ENCODE measurements at places on chromosomes 12 and 14. TPM values are rescaled to one million over a fixed set of nuclear protein-coding genes. Genes with fewer than 3 reads are reported as not detected.
A peak's percentile ranks its signal among the peaks of the same experiment; 100 is the strongest.

DNA sequence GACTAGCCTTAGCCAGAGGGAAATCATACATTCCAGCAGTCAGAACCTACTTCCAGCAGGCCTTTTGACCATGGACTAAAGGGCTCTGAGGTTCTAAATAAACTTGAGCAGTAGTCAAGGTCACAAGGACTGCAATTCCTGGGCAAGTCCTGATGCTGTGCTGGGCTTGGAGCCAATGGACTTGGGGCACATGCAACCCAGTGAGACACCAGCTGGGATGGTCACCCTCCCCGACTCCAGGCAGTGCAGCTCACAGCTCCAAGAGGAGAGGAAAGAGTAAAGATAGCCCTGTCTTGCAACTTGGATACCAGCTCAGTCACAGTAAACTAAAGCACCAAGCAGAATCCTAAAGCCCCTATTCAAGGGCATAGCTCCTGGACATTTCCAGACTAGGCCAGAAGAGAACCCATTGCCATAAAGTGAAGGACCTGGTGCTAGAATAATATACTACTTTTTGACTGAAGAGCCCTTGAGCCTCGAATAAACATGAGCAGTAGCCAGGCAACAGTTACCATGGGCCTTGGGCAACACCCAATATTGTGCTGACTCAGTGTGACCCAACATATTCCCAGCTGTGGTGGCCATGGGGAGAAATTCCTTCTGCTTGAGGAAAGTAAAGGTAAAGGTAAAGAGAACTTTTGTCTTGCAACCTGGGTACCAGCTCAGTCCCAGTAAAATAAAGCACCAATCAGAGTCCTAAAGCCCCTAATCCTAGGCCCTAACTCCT lies 226.2 kb upstream of the CLEC14A start:
- no peak for DNase-seq
- H3K4me1 ChIP-seq: no peaks in the 10 kb centered on the region
- H3K36me3 ChIP-seq: peaks cover 5% of the 10 kb centered on the region
- no peaks in the 10 kb centered on the region for H3K27me3 ChIP-seq
- no peak overlapping the region for H3K27ac ChIP-seq

The DCN gene
- 17.9 TPM for total RNA-seq

DNA sequence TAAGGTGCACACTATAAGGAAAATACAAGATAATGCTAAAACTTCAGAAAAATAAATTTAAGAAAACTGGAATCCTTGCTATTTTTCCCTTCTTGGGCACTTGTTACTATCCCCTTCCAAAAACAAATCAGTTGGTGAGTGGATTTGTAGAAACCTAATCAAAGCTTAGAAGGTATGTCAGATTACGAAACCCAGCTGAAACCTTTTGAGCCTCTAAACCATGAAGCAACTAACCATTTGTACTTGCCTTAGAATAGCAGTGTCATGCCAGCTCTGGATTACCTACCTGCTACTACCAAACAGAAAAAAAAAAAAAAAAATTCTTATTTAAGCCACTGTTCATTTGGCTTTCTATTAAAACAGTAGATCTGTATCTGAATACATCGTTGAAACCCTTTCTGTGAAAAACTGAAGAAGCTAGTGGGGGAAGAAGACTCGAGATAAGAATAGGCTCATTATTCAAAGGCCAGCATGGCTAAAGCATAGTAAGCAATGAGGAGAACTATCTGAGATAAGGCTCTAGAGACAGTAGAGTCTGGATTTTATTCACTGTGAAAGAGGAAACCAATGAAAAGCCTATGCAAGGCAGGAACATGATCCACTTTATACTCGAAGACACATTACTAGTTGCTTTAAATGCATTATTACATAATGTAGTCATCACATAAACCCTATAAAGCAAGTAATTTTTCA lies 30.2 kb downstream of the OSBPL8 start:
- no peak overlapping the region for H3K27ac ChIP-seq
- DNase-seq: no peak
- peaks cover 6% of the 10 kb centered on the region for H3K4me1 ChIP-seq
- no peaks in the 10 kb centered on the region for H3K27me3 ChIP-seq
- peaks cover 4% of the 10 kb centered on the region for H3K36me3 ChIP-seq

The OTX2 gene
- 0.84 TPM for total RNA-seq

GRCh38 chr14:38143659-38144505 lies 63.8 kb upstream of the SSTR1 start:
- no peaks in the 10 kb centered on the region for H3K36me3 ChIP-seq
- no peak for DNase-seq
- H3K27me3 ChIP-seq: peaks cover 9% of the 10 kb centered on the region
- H3K4me3 ChIP-seq: no peak overlapping the region
- H3K27ac ChIP-seq: no peak overlapping the region

The KRT8 gene
- 8.3 TPM for total RNA-seq

GRCh38 chr12:12999271-12999958 lies 650 bp downstream of the HEBP1 start:
- H3K27ac ChIP-seq: no peak overlapping the region
- H3K4me3 ChIP-seq: peak overlapping the region; percentile 90
- DNase-seq: no peak
- H3K36me3 ChIP-seq: no peaks in the 10 kb centered on the region
- peaks cover 31% of the 10 kb centered on the region for H3K27me3 ChIP-seq

DNA sequence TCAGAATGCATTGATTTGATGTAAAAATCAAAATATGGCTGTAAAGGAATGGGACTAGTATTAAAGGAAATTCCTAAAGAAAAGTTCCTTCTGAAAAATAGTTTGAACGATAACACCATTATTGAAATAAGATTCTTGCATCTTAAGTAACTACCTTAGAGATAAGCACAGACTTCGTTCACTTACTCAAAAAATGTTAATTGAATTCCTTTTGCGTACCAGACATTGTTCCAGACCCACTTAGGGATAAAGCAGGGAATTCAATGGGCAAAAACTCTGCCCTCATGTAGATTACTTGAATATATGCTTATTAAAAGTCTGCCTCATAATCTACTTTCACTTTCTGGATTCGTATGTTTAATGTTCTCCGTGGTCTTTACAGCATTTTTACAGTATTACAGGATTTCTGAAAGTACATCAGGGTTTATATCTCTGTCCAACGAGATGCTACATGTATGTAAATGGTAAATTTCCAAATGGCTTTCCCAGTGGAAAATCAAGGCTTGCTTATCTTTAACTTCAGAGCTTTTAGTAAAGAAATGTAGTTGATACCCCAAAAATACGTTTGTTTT lies 213.7 kb downstream of the GXYLT1 start:
- peaks cover 13% of the 10 kb centered on the region for H3K4me1 ChIP-seq
- H3K36me3 ChIP-seq: no peaks in the 10 kb centered on the region
- DNase-seq: no peak
- H3K27me3 ChIP-seq: no peaks in the 10 kb centered on the region
- H3K27ac ChIP-seq: no peak overlapping the region
- H3K4me3 ChIP-seq: peak overlapping the region; percentile 0

DNA sequence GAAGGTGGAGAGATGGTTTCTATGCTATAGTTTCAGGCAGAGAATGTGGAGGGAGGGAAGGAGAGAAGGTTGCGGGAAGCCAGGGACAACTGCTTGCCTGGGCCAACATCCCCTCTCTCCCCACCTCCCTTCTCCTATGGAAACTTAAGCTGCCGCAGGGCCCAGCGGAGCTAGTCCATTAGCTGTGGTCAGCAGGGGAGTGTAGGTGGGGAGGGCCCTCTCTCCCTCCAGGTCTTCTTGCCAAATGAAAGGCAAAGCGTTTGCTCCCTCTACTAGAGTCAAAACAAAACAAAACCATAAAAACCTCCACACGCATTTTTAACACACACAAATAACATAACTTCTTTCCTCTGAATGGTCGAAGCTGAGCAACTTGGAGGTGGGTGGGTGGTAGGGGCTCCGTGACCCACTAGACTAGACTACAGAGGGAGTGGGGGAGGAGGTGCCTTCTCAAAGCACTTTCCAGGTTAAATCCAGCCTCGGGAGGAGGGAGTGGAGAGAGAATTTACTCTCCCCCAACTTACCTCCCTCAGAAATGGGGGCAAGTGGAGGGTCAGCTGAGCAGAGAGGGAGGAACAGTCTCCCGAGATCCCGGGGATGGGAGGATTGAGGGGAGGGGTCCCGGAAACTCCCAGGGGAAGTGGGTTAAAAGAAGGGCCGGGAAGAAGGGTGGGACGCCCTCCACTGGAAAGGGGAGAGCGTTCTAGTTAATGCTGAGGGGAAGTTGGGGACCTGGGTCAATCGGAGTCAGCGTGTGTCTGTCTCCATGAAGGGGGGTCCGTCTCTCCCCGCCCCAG lies 4.6 kb upstream of the CACNB3 start:
- H3K27ac ChIP-seq: peak overlapping the region; percentile 35
- peaks cover 14% of the 10 kb centered on the region for H3K27me3 ChIP-seq
- H3K4me1 ChIP-seq: peaks cover 39% of the 10 kb centered on the region
- peak overlapping the region; percentile 97 for H3K4me3 ChIP-seq

DNA sequence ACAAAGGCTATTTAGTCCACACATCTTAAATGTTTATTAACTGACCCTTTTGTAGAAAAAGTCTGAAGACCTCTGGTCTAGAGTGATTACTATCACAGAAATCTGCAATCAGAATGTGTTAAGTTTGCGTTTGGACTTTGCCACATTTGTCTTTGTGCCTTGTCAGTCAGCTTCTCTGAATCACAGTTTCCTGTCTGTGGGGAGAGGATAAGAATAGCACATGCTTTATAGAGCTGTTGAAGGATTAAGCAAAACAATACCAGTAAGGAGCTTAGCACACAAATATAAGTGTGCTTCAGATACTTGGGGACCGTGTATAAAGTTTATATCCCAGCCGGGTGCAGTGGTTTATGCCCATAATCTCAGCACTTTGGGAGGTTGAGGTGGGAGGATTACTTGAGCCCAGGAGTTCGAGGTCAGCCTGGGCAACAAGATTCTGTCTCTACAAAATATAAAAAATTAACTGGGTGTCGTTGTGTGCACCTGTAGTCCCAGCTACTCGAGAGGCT lies 63.0 kb upstream of the BTG1 start:
- no peaks in the 10 kb centered on the region for H3K36me3 ChIP-seq
- peaks cover 4% of the 10 kb centered on the region for H3K4me1 ChIP-seq
- no peaks in the 10 kb centered on the region for H3K27me3 ChIP-seq
- DNase-seq: no peak
- H3K4me3 ChIP-seq: no peak overlapping the region
- H3K27ac ChIP-seq: no peak overlapping the region

- no peak overlapping the region for H3K27ac ChIP-seq
- H3K27me3 ChIP-seq: no peaks in the 10 kb centered on the region
- DNase-seq: no peak
- peaks cover 24% of the 10 kb centered on the region for H3K4me1 ChIP-seq
- no peak overlapping the region for H3K4me3 ChIP-seq
- peaks cover 19% of the 10 kb centered on the region for H3K36me3 ChIP-seq
These were observed 58.6 kb downstream of the ZFC3H1 start for GRCh38 chr12:71605039-71605438.

The IAPP gene
- total RNA-seq: not detected

DNA sequence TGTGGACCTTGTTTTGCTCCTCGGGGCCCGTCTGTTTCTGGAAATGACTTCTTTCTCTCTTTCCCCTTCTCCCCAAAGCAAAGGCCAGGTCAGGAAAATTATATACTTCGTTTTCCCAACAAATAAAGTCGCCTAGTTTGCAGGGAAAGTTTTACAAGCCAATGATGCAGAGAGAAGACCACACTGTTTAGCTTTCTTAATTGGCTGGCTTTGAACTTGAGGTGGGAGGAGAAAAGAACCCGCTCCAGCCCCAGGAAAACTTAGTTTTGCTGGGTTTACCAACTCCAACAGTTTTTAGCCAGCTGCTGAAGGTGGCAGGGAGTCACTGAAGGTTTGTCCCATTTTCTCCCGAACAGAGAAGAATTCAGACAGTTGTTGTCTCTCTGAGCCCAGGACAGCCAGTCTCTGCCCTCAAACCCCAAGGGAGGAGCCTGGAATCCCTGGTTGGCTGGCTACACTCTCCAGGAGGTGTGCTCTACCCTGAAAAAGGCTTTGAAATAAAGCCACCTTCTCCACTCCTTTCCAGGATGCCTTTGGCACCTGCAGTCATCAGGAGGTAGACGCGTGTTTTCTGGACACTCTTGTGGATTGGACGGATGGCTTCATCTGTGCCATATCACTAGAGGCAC lies 24.8 kb downstream of the BCL11B start:
- H3K4me1 ChIP-seq: peaks cover 20% of the 10 kb centered on the region
- peaks cover 80% of the 10 kb centered on the region for H3K27me3 ChIP-seq
- no peaks in the 10 kb centered on the region for H3K36me3 ChIP-seq
- peak overlapping the region; percentile 58 for H3K4me3 ChIP-seq

The LTBP2 gene
- total RNA-seq: 1.3 TPM

- no peak overlapping the region for H3K27ac ChIP-seq
- no peaks in the 10 kb centered on the region for H3K36me3 ChIP-seq
- H3K4me3 ChIP-seq: no peak overlapping the region
- no peaks in the 10 kb centered on the region for H3K4me1 ChIP-seq
- H3K27me3 ChIP-seq: no peaks in the 10 kb centered on the region
These were observed 673.9 kb downstream of the FLRT2 start for GRCh38 chr14:86203843-86204242.

DNA sequence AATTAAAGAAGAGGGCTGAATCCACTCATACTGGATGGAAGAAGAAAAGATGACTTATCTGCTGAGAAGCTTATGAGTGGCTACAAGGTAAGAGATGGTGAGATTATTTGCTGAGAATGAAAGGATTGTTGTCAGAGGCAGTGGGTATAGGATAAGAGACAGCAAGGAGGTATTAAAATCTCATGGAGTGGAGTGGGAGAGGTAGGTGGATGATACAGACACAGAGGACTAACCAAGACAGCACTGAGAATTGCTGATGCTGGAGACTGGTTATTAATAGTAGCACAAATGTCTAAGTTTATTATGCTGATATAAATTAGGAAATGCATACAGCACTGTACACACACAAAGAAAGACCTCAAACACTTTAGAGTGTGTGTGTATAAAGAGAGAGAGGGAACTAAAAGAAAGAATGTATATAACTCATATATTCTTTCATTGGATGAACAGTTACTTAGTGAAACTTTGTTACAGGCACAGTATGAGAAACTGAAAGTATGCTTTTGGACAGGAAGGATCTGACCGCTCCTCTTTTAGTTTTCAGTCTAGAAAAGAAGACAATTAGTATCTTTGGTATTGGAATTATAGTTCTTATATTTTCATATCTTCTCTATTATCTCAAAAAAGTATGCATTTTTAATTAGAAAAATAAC lies 543.1 kb downstream of the LRFN5 start:
- no peak for DNase-seq
- H3K27me3 ChIP-seq: no peaks in the 10 kb centered on the region
- H3K27ac ChIP-seq: no peak overlapping the region
- H3K36me3 ChIP-seq: no peaks in the 10 kb centered on the region
- H3K4me1 ChIP-seq: no peaks in the 10 kb centered on the region
- H3K4me3 ChIP-seq: no peak overlapping the region

GRCh38 chr12:30391766-30392366 lies 303.8 kb downstream of the IPO8 start:
- DNase-seq: no peak
- no peak overlapping the region for H3K27ac ChIP-seq
- no peaks in the 10 kb centered on the region for H3K4me1 ChIP-seq
- H3K27me3 ChIP-seq: no peaks in the 10 kb centered on the region

The CMKLR1 gene
- 0.32 TPM for total RNA-seq

The NOS1 gene
- total RNA-seq: 0.07 TPM

Data from neural crest cell (in vitro differentiated cells).